ENCODE measurements at places on chromosomes 16 and 17. TPM values are rescaled to one million over a fixed set of nuclear protein-coding genes. Genes with fewer than 3 reads are reported as not detected.

The SMIM36 gene
- not detected for total RNA-seq

The RDM1 gene
- total RNA-seq = not detected

DNA sequence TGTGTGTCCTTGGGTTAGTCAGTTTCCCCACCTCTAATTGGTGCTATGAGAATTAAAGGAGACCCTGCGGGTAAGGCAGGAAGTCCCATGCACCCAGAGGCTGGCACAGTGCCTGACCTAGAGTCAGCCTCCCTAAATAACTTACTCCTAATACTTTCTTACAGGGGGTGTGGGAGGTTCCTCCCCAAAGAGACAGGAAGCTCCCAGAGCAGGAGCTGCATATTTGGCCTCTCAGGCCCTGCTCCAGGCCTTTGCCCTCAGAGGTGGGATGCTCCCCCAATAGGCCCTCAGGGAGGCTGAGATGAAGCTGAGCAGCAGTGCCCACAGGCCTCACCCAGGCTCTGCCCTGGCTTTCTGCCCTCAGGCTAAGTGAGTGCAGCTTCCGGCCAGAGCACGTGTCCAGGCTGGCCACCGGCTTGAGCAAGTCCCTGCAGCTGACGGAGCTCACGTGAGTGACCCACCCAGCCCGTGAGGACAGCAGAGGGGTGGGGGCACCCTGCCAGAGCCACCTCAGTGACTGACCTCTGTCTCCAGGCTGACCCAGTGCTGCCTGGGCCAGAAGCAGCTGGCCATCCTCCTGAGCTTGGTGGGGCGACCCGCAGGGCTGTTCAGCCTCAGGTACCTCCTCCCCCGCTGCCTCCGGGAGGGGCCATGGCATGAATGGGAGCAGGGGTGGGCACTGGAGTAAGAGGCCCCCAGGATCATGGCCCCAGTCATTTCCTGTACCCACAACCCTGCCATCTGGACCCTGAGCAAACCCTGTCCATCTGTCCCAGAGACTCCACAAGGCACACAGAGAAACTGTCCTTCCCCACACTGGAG, 31.1 kb upstream of the CPNE2 start:
- DNase-seq = peak; percentile 19

DNA sequence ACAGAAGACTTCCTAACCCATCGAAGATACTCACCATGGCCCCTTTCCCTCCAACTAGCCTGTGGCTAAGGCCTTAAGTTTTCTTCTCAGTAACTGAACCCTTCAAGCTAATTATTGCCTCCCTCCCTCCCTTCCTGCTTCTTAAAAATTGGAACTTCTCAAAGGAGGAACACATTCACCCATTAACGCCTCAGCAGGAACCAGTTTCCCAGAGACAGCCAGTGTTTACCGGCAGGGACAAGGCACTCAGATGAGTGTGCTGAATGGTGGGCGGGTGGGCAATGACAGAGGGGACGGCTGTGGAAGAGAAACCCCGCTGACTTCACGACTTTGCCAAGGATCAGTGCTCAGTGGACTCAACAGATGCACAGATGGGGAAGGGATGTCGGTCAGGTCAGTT, 20.3 kb downstream of the PITPNA start:
- no peak for DNase-seq

GRCh38 chr17:80599546-80600305, 55.1 kb downstream of the RPTOR start:
- DNase-seq = no peak

DNA sequence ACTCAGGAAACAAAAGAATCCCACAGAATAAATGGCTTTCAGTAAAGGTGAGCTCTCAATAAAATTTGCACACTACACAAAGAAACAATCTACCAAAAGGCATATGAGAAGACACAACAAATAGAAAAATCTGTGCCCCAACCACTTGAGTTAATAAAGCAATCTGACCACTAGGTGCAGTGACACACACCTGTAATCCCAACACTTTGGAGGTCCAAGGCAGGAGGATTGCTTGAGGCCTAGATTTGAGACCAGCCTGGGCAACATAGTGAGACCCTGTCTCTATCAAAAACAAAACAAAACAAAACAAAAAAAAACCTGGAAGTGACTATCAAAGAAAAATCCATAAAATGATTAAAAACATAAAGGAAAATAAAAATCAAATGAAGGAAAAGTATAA, 9.6 kb upstream of the ABCA5 start:
- DNase-seq = no peak
